ENCODE measurements at places on chromosomes 5 and 9.

DNA sequence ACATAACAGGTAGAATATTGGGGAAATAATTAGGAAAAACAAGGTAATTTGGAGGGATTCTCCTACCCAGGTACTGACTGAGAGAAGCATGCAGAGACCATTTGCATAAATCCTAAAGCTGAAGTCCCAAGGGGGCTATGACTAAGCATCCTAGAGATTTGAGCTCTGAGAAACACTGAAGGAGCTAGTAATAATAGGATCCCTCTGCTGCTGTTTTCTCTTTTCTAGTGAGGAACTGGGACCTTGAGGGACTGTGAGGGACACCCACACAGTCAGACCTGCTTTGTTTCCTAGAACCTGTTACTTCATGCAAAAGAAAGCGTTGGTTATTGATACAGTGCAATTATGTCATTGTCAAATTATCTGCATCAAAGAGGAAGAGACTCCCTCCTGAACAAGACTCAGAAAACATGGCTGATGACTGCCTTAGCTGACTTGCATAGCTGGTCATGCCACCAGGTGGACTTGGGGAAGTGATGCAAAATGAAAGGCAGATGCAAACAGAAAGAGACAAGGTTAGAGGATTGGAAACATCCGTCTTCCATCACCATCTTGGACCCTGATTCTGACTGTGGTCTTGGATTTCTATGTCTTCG, 335.4 kb downstream of the NTRK2 start:
- DNase-seq, result no peak

DNA sequence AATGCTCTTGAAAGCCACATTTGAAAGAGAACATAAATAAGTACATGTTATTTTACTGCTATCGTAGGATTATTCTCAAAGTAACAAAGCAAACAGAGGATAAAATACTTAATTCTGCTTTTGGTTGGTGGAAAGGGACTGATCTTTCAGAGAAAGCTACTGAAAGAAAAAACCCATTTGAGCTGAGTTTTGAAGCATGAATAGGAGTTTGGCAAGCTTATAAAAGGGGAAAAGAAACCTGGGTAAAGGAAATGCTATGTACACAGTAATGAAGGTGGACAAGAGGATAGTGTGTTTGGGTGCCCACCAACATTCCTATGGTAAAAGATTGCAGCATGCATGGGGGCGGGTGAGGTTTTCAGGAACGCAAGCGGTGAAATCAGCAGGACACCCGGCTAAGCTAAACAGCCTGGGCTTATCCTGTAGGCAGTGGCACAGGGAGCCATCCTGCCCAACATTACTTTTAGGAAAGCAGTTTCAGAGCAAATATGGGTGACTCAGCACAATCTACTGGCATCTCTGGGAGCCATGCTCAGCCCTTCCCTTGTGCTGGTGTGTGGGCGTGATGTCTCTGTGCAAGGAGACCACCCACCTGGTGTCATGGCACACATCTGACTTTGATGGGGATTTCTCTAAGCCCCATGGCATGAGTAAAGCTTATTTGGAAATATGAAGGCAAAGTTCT, 673.9 kb upstream of the KLF4 start:
- DNase-seq, result no peak

DNA sequence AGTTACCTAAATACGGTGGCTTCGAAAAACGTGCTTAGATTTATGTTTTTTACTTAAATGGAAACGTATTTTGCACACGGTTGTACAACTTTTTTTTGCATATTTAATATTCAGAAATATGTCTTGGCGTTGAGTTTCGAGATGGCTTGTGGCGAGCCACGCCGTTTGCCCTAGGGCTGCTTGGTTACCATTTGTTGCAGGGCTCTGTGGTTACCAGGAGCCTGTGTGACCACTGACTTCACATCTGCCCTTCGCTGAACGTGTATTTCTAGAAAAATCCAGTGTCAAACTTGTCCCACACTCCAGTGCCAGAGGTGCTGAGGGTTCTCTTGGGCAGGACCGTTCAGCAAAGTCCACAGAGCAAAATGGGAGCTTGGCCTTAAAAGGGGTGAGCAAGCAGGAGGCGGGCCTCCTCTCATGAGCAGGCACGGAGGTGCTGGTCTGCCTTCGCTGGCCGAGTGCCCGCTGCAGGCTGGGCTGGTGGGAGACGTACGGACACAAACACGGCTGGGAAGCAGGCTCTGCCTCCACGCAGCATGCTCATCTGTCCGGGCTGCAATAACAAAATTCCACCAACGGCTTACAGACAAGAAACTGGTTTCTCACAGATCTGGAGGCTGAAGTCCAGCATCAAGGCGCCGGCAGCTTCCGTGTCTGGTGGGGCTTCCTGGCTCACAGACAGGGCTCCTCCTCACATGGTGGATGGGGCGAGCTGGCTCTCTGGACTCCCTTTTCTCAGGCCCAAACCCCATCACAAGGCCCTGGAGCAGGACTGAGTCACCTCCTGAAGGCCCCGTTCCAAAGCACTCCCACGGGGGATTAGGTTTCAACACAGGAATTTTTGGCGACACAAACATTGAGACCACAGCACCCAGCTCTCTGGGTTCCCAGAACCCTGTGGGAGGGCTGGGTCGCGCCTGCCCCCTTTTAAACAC, 5.4 kb downstream of the MRPL36 start:
- DNase-seq, result no peak

DNA sequence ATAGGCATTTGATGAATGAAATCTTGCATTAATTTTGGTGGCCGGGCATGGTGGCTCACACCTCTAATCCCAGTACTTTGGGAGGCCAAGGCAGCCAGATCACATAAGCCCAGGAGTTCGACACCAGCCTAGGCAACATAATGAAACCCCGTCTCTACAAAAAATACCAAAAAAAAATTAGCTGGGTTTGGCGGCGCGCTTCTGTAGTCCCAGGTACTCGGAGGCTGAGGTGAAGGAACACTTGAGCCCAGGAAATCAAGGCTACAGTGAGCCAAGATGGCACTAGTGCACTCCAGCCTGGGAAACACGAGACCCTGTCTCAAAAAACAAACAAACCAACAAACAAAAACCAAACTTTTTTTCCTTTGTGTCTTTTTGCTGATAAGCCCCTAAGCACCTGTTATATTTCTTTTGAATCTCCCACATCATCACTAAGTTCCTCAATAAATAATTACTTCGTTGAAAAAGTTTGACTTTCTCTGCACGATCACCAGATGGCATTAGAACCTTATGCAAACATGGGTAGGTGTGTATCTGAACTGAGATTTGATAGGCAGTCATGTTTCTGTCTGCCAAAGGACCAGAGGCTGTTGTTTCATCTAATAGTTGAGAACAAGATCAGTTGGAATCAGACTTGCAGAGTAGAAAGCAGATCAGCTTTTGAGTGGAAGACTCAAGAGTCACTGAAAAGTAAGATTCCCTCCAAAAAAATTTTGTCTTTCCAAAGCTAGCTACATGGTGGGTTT, 5.5 kb upstream of the MATR3 start:
- DNase-seq, result no peak

DNA sequence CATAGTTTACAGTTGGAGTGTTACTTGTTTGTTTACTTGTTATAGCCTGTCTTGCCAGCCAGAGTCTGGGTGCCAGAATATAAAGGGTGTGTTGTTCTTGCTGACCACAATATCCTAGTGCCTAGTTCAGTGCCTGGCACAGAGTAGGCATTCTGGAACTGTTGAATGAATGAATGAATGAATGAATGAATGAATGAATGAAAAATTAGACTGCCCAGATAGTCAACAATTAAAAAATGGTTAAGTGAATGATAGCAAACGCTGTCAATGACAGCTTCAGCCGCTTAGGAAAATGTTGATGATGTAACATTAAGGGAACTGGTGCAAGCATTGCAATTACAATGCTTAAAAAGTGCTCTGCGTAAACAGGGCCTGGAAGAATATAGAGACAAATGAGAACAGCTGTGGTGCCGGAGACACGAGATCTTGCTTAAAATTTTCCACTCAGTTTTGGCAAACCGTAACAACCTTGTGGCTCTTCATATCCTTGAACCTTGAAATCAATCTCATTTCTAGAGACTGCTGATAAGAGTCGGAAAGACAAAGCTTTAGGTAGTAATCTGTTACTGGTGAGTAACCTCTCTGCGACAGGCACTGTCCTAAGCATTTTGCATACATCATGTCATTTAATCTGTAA, 4.7 kb upstream of the TTLL11 start:
- no peak for DNase-seq

GRCh38 chr9:123338710-123339665, 17.0 kb upstream of the CRB2 start:
- DNase-seq, result no peak

DNA sequence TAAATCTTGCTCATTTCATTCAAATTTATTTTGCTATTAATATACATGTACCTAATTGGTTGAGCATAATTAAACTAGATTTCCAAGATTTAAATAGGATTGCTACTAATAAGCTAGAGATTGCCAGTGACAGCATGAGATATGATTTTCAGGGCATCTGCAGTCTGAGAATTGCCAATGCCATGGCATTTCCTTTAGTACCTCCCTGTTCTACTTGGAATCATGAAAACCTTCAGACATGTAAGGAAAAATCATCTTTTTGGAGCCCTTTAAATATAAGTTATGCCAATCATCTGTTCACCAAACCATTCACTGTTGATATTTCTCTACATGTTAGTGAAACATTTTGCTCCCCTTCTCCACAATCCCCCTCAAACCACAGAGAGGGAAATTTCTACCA, 691.4 kb downstream of the DNAH5 start:
- no peak for DNase-seq

DNA sequence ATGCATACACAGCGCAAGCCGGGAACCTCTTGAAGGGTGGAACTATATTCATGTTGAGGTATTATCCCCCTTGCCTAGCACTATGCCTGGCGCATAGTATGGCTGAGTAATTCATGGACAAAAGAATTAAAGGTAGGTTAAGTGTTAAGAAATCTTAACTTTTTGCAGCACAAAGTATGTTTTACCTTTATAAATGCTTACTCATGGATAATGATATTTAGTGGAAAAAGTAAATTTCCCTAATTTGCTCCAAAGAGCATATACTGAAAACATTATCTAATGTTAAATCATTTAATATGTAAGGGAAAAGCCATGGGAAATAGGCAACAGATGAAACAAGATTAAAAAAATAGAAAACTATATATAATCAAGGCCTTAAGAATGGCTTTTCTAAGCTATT, 296.2 kb downstream of the PJA2 start:
- DNase-seq, result no peak

DNA sequence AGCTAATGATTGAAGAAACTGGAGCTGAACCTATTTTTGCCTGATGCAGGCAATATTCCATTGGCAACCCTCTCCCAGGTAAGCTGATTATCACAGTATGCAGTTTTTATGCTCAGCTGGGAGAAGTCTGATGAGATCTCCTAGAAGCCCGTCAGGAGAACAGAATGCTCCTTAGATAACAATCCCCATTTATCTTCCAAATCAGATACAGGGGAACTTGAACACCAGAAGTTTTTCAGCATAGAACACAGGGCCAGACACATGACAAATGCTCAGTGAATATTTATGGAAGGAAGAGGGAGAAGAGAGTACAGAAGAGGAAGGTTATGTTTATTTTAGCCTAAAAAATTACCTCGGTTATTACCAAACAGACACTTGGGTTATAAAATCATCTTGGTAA, 37.9 kb downstream of the CFAP90 start:
- DNase-seq, result no peak

- DNase-seq, result no peak
Measured at GRCh38 chr5:112276991-112277390, 142.1 kb downstream of the EPB41L4A start.

DNA sequence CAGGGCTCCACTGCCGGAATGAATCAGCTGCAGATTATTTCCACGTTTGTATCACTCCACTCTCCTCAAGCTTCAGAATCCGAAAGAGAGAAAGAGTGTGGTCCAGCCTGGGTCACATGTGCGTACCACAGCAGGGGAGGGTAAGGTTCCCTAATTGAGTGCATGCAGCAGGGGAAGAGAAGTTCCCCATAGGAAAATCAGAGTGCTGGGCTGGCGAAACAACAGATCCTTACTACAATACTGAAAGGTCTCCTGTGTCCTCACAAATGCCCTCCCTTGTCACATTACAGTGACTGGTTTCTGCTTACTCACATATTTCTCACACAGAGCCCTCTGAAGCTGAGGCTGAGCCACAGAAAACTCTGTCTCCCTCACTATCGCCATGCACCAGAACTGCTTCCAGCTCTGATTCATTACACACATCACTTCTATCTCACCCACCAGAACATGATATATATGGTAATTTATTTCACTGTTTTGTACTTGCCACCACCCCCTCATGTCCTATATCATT, 532.2 kb upstream of the TUSC1 start:
- no peak for DNase-seq

GRCh38 chr5:6350277-6351090, 27.9 kb downstream of the MED10 start:
- DNase-seq, result no peak

- DNase-seq, result no peak
Measured at GRCh38 chr9:37921168-37921510, 17.2 kb upstream of the SLC25A51 start.

DNA sequence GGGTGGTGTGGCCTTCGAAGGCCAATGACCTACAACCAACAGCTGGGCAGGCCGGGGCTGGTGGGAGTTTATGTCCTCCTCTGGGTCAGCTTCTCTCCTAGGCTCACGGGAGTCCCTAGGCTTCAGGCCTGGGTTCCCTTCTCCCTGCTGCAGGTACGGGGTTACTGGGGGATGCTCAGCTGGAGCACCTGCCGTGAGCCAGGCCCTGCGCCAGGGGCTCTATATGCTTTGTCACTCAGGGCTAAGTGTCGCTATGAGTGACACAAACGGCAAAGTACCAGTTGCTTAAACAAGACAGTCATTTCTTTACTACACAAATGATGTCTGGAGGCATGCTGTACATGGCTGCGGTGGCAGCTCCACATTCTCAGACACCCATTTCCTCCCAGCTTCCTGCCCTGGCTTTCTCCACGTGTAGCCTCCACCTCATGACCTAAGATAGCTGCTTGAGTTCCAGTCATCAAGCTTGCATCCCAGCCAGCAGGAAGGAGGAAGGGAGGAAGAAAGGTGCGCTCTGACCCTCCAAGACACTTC, 22.5 kb upstream of the NINJ1 start:
- DNase-seq, result no peak

DNA sequence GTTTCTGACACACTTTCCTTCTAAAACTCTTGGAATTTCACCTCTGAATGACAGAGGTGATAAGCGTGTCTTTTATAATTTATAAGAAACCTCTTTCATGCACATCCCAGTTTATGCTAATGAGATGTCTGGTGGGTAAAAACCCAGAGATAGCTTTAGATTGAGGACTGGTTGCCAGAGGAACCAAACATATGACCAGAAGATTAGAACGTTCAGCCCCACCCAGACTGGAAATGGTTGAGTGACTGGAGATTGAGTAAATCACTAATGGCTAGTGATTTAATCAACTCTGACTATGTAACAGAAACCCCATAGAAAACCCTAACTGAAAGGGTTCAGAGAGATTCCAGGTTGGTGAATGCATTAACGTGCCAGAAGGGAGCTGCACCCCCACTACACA, 69.2 kb downstream of the CDH18 start:
- DNase-seq, result no peak

- no peak for DNase-seq
Measured at GRCh38 chr5:140631036-140631417, 1.9 kb downstream of the CD14 start.

- no peak for DNase-seq
Measured at GRCh38 chr9:75019654-75020053, 8.4 kb downstream of the CARNMT1 start.

GRCh38 chr5:131107128-131107527, 57.9 kb downstream of the HINT1 start:
- no peak for DNase-seq

GRCh38 chr9:16360247-16360646, 510.2 kb downstream of the BNC2 start:
- DNase-seq, result no peak

All from endothelial cell (in vitro differentiated cells).